ENCODE measurements at places on chromosomes 7 and 10.

DNA sequence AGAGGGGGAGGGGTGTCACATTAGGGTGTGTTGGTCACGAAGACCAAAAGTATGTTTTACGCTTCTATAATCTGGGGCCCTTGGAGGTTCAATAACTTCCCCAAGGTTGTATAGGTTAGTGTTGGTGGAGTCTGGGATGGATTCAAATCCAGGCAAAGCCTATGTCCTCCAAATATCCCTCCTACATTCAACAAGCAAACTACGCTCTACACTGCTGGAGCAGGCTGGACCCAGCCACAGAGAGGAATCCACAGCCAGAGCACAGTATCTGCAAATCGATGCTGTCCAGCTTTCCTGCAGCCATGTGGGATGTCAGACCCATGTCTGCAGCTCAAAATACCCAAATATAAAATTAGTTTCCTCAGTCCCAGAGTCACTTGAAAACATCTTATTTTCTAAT lies 198.0 kb downstream of the COBL start:
- DNase-seq: no peak

- peak; percentile 23 for DNase-seq
Measured at GRCh38 chr7:26156451-26157420, 4.7 kb downstream of the NFE2L3 start.

- no peak for DNase-seq
Measured at GRCh38 chr7:137626469-137627067, 220.2 kb downstream of the DGKI start.

DNA sequence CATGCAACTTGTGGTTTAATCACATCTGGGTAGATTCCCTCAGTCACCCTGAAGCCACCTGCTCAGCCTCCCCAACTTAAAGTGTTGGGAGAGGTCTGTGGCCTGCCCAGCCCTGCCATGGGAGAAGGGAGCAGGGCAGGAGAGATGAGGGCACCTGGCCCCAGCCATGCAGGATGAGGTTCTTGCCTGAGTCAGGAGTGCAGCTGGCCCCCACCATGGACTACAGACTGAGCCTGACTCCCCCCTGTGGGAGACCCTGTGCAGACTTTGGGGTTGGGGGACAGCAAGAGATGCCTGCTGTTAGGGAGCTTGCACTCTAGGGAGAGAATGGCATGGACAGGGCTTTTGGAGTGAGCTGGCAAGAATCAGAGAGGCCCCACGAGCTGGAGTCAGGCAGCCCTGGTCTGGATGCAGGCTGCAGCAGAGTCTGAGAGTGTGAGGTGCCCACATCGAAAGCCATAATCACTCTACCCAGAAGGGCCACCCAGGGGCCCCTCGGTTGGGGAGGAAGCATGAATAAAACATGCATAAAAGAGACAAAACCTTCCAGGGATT lies 34.7 kb upstream of the DPYSL4 start:
- no peak for DNase-seq

- no peak for DNase-seq
Measured at GRCh38 chr10:43872644-43873043, 224.0 kb upstream of the ZNF32 start.

DNA sequence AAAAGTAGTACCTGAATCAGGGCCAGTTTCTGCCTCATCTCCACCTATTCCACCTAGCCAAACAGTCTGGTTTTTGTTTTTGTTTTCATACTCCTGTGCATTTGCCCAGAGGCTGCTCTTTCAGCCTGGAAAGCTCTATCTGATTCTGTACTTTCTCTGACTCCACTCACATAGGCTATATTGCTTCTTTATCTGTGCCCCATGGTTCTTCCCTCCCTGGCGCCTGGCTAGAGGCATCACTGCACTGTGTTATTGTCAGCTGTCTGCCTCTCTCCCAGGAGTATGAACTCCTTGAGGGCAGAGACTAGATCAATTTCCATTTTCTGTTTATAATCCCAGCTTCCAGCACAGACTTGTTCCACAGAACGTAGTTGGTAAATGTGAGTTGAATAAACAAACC lies 5.1 kb upstream of the LMOD2 start:
- DNase-seq: no peak

DNA sequence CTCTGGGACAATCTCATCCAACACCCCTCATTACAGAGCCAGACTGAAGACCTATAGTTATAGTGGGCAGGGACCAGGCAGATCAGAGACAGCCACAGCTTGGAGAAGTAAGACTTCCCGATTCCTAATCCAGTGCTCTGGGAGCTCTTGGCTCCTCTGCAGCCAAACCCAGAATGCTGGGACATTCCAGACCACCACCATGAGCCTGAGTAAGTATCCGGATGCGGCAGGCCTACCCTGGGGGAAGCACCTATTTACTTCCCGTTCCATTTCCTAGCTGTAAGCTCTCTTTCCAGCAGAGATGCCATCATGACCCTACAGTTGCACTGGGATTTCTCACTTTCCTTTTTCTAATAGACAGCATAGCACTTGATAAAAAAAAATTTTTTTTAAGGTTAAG lies 16.4 kb downstream of the HIP1 start:
- DNase-seq: no peak

DNA sequence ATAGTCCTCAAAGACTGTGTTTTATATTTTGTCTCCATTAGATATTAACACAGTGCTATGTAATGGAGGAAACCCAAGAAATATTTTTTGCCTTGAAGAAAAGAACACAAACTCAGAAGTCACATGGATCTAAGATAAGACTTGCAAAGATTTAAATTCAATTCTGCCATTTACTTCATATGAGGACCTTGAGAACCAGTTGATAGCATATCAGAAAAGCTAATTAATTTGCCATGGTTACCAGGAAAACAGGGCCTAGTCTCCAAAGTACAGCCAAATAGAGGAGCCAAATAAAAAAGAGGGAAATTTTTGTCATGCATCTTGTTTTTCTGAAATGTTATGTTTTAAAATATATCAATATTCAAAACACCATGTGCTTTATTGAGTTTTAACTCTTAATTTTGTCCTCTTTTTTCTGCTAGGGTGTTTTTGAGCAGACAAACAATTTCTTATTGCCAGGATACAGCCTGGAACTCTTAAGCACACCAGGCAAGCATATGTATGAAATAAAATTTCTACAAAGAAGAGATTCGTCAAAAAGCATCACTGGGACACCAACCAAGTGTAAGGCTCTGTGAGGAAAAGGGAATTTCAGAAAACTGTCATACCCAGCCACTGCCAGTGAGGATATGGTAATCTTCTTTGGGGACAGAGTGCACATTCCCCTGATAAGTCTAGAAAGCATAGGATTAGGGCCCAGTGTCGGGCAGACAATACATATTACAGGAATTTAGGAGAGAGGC lies 10.6 kb upstream of the TOMM7 start:
- no peak for DNase-seq

GRCh38 chr7:149595541-149595940 lies 97.9 kb upstream of the ZNF746 start:
- DNase-seq: no peak

- DNase-seq: no peak
Measured at GRCh38 chr7:155405399-155406318, 52.3 kb upstream of the EN2 start.

- no peak for DNase-seq
Measured at GRCh38 chr7:82080254-82080927, 310.5 kb upstream of the HGF start.

- DNase-seq: no peak
Measured at GRCh38 chr7:123846217-123846891, 1.4 kb downstream of the HYAL4 start.

- DNase-seq: no peak
Measured at GRCh38 chr7:88452646-88453045, 146.0 kb upstream of the STEAP4 start.

DNA sequence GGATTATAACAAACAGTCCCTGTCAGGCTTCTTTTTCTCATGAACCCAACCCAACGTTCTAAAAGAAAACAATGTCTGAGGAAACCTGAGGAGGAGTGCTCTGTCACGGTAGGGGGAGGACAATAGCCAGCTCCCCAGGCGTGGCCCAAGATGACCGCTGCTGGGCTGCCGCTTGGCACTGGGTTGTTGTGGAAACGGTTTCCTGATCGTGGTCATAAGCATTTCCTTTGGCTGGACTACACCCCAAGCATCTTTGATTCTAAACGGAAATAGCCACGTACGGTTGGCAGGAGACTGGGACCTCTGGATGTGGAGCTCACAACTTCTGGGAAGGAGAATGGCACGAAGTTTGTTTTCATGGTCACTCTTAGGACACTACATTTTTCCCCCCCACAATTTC lies 30.4 kb upstream of the DMBT1 start:
- DNase-seq: no peak

DNA sequence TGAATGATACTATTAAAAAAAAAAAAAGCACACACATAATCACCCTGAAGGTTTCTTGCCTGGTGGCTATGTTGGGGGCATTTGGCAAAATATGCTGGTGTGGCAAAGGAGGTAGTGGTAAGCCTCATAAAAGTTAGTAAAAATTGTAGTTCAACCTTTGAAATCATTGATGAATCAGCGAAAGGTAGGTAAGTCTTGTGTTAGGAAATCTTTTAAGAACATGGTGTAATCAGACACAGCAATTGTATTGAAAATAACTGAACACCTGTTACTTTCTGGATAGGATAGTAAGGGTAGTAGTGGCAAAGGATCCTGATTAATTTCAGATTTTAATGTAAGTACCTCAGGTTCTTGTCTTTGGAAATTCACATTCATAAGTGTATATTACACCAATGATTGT lies 40.9 kb downstream of the CALML5 start:
- DNase-seq: no peak

DNA sequence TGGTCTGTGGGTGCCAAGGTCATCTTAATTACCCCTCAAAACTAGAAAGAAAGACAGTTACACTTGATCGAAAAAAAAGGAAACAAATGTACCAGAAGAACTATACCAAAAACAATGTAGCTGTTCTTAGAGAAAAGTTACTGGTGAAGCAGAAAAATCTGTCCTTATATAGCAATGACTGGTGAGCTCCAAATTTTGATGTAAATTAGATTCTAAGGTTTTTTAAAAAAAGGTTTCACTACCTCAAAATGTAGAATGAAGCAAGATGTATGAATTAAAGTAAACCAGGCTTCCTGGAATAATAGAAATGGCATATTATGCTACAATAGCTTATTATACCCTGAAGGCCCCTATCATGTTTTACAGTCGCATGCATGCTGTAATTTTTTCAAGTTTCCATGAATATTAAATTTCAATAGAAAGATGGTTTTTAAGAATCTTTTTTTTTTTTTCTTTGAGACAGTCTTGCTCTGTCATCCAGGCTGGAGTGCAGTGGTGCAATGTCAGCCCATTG lies 28.4 kb upstream of the FKBP9 start:
- DNase-seq: no peak

DNA sequence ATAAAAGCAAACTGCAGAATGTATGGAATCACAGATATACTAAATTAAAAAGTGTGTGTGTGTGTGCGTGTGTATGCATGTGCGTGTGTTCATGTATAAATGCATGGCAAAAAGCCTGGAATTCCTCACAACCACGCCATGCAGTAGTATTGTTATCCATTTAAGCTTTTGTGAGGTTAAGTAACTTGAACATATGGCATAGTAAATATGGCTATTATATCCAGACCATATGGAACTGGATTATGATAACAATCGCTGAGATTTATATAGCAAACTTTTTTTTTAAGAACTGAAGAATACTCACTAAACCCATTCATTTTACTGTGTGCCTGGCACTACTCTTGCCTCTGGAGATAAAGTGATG lies 22.3 kb upstream of the NANOS1 start:
- no peak for DNase-seq

DNA sequence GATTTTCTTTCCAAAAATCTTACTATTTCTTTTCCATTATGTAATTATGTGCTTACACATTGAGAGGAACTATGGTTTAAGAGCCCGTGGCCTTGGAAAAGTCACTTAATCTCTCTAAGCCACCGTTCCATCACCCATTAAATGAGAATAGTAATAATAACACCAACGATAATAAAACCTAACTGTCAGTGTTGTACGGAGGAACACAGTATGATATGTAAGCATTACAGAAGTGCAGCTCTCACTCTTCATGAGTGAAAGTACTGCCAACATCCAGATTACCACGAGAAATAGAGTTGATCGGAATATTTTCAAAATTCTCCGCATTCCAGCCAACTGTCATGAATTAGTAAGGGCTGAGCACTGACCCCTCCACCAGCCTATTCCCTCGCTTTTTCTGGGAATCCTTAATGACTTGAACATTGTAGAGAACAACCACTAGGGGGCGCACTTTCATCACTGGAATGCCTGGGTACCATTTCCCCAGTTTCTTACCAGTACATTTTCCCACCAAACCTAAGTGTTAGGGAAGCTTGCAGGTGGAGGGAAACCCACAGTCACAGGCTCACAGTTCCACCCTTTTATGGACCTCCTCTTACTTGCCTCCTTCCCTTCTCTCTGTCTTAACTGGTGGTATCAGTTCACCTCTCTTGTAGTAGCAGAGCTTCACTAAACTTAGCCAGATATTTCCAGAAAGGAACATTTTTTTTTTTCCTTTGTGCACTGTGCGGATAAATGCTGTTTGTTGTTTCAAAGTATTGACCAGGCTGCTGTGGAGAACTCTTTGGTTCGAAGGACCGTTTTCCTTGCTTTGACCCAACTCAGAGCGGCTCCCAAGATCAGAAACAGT lies 27.8 kb downstream of the NKX2-3 start:
- DNase-seq: peak; percentile 11

DNA sequence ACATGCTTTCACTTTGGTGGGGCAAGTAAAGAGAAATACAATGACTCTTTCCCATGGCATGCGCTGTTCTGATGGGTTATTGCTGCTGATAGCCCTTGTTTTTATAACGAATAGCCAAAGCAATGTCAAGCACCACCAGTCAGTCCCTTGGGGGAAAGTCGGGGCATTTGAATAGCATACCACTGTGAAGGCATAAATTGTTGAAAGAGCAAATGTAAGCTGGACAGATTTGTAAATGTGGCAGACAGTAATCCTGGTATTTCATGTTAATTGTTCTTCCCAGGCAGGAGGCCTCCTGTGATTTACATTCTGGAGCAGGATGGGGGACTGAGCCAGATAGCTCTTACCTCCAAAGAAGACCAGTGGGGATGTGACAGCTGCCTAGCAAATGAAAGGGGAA lies 293.3 kb downstream of the ADRA2A start:
- no peak for DNase-seq

GRCh38 chr10:79179164-79179956 lies 110.6 kb downstream of the ZMIZ1 start:
- no peak for DNase-seq

DNA sequence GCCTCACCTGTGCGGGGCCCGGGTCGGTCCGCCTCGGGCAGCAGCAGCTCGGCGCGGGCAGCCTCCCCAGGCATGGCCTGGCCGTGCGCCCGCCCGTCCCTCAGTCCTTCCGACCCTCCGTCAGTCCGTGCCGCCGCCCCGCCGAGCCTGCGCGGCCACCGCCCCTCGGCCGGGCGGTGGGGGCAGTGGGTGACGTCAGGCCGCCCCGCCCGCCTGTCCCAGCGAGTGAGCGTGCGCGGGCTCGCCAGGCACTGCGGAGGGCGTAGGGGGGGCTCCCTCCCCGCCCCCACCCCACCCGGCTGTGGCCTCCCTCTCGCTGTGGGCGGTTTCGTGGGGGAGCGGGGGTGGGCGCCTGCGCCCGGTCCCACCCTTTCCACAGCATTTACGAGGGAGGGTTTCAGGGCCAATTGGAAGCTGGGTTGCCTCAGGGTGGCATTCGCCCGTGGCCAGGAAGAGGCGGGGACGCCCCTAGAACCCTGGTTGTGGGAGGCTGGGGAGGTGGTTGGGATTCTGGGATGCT lies at the start of gene NACAD:
Gene NACAD (minus strand): TSS at position 149 of the 520 bp plus-strand sequence. CDS start 75 bp downstream, at position 74.
- no peak for DNase-seq
